Left renal cortex interstitium (tissue), 4 donors: ENCODE measurements at places on chromosomes 16 and 17. TPM values are rescaled to one million over a fixed set of nuclear protein-coding genes. Genes with fewer than 3 reads are reported as not detected.

The KRT40 gene
- 0.08 TPM for polyA plus RNA-seq

The ALOXE3 gene
- polyA plus RNA-seq = 0.05 TPM

DNA sequence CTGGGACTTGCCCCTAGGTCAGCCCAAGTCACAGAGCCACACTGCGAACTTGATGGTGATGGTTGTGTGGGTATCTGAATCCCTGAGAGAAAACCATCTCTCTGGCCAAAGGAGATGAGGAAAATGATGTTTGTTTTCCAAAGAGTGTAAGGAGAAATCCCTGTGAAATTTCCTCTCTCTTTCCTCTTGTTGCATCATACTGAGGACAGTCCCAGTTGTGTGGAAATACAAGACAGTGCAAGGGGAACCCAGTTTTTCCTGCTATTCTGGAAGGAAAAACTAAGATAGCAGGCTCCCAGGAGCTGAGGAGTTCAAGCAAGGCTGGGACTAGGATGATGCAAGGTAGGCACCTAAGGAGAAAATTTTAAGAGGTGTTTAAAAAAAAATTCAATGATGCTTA is 86.8 kb upstream of the TOM1L1 start:
- DNase-seq = no peak

DNA sequence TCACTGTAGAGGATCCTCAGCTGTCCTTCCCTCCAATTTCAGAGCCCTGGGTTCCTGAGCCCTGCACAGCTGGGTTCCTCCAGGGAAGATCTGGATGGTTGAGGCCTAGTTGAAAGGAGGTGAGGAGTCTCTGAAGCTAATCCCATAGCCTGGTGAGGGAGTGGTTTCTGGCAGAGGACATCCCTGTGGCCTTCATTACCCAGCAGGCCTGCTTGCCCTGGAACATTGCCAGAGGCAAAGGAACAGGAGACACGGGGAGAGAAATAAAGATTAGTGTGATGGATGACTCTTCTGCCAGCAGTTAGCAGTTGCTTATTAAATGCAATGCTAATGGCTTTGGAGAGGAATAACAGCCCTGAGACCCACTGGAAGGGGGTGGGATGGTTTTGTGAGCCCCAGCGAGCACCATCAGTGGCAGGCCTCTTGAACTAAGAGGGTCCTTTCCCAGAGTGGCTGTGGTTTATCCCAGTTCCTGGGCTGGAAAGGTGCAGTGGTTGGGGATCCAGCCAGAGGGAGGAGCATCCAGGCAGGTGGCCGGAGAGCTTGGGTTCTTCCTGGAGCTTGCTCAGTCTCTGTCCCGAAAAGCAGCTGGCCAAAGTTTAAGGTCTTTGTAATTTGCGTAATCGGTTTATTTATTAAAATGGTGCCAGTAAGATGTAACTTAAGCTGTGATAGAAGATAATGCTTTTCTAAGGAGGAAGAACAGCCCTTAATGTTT is 209.7 kb downstream of the CCDC182 start:
- DNase-seq = no peak

GRCh38 chr17:83114706-83115105 is 35.3 kb downstream of the METRNL start:
- no peak for DNase-seq

DNA sequence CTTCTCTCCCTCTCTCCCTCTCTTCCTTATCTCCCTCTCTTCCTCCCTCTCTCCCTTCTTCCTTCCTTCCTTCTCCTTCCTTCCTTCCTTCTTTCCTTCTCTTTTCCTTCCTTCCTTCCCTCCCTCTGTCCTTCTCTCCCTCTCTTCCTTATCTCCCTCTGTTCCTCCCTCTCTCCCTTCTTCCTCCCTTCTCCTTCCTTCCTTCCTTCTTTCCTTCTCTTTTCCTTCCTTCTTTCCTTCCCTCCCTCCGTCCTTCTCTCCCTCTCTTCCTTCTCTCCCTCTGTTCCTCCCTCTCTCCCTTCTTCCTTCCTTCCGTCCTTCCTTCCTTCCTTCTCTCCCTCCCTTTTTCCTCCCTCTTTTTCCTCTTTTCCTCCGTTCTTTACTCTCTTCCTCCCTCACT is 38.6 kb downstream of the HS3ST4 start:
- DNase-seq = no peak

DNA sequence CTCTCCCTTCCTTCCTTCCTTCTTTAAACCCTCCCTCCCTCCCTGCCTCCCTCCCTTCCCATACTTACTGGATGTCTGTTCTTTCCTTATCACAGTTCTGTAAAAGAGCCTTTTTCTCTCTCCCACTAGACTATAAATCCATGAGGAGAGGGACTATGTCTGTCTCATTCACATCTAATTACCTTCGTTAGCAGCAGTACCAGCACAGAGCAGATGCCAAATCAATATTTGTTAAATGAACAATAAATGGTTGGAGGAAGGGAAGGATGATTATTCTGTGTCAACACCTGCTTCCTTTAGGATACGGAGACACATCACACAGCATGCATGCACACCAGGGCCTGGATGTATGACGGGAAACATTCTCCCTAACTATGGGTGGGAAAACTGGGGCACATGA is 94.2 kb downstream of the DNAH3 start:
- no peak for DNase-seq

DNA sequence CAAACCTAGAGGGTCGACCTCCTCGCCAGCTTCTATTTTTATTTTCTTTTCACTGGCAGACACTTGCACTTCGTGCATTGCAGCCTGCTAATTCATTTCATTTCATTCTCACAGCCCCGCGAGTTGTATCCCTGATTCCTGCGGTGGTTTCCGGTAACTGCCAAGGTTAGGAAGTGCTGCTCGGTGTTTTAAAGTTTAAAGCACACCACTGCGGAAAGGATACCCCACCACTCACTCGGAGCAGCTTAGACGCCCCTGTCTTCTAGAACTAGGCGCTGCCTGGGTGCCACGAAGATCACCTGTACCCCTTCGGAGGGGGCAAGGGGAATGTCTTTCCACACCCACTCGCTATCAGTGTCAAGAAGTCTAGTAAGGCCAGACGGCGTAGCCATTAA is 509 bp downstream of the CNEP1R1 start:
- peak; percentile 37 for DNase-seq

- DNase-seq = no peak
Measured at GRCh38 chr17:1871756-1872155, 42.0 kb downstream of the RPA1 start.

GRCh38 chr17:16818821-16819683 is 129.0 kb downstream of the CCDC144A start:
- no peak for DNase-seq

DNA sequence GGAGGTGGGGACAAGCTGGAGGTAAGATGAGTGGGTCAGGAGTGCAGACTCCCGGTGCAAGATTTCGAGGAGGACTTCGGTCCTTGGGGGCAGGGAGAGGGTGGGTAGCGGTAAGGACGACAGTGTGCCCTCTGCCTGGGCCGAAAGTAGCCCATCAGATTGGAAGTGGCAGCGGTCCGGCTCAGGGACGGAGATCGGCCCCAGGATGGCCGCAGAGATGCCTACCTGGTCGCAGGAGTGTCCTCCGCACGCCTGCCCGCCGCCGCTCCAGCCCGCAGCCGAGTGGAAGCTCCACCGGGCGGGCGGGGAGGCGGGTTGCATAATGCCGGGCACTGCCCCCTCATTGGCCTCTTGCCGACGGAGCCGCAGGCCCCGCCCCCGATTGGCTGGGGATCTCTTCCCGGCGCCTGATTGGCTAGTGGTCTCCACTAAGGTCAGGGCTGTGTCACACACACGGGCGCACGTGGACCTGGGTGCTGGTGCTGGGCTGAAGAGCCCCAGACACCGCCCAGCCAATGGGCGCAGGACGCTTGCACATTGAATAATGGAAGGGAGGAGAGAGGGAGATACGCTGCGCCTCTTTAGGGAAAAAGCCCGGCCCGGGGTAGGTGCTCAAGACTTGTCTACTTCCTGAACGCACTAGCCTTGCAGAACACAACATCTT is at the start of gene PER1:
Gene PER1, minus strand, starts transcription at position 293 of the 664 bp plus-strand sequence. CDS start 1,698 bp downstream, outside the sequence.
- DNase-seq = no peak

- no peak for DNase-seq
Measured at GRCh38 chr16:69511651-69512050, 54.1 kb upstream of the NFAT5 start.

DNA sequence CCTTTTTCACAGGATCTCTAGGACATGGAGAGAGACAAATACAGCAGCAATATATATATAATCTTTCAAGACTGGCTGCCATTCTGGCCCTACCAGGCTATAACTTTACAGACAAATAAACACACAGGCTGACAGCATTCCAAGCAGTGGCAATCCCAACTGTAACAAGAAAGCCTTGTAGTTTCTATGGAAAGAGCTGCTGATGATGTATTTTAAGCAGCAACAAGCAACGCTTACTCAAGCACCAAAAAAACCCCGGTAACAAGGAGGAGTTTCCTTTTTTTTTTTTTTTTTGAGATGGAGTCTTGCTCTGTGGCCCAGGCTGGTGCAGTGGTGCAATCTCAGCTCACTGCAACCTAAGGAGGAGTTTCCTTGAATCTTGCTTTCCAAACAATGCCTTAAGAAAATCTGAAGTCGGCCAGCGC is 23.2 kb downstream of the LSM12 start:
- no peak for DNase-seq
